Colonic mucosa (tissue), 4 donors: ENCODE measurements at places on chromosomes 13 and 19.

GRCh38 chr19:54432144-54432738 lies 16.8 kb upstream of the LENG8 start:
- no peak for DNase-seq

GRCh38 chr13:89490661-89491060 lies 1819.5 kb downstream of the SLITRK5 start:
- no peak for DNase-seq

- DNase-seq, result no peak
These were observed 8.5 kb downstream of the CSNK1G2 start for GRCh38 chr19:1949304-1950101.

DNA sequence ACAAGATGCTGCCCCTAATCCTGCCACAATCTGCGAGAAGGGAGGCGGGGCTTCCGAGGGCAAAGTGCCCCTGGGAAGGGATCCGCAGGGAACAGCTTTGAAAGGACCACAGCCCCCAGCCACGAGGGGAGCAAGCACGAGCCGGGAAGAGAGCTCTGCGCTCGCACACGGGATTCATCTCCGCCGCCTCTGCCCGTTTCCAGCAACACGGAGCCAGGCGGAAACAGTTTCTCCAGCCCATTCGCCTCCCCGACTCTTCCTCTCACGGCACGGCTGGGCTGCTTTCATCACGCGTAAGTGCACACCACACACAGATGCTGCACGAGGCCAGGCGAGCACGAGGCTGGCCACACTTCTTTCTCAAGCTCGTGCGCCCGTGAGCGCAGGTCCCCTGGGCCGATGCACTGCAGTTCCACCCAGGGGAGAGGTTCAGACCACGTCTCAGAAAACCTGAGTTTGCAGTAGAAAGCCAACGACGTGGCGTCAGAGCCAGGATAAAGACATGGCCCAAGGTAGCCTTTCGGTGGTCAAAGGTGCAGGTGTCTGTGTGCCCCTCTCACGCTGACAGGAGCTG lies 33.6 kb downstream of the NAXD start:
- DNase-seq, result peak; percentile 16

- no peak for DNase-seq
These were observed 4.5 kb downstream of the SF3A2 start for GRCh38 chr19:2240881-2241760.

- no peak for DNase-seq
These were observed 7.1 kb downstream of the TLE5 start for GRCh38 chr19:3054972-3055740.

DNA sequence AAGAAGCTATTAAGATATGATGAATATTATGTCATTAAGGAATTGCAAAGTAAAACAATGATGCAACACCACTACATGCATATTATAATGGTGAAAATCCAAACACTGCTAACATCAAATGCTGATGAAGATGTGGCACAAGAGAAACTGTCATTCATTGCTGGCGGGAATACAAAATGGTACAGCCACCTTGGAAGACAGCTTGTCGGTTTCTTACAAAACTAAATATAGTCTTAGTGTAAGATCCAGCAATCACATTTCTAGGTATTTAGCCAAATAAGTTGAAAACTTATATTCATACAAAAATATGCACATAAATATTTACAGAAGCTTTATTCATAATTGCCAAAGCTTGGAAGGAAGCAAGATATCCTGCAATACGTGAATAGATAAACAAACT lies 114.9 kb upstream of the EDNRB start:
- DNase-seq, result no peak

- no peak for DNase-seq
These were observed 1240.5 kb downstream of the UQCRFS1 start for GRCh38 chr19:27972291-27973040.

GRCh38 chr13:48829536-48829935 lies 146.2 kb upstream of the FNDC3A start:
- no peak for DNase-seq

- DNase-seq, result no peak
These were observed 61.9 kb upstream of the ATP12A start for GRCh38 chr13:24618011-24618955.

DNA sequence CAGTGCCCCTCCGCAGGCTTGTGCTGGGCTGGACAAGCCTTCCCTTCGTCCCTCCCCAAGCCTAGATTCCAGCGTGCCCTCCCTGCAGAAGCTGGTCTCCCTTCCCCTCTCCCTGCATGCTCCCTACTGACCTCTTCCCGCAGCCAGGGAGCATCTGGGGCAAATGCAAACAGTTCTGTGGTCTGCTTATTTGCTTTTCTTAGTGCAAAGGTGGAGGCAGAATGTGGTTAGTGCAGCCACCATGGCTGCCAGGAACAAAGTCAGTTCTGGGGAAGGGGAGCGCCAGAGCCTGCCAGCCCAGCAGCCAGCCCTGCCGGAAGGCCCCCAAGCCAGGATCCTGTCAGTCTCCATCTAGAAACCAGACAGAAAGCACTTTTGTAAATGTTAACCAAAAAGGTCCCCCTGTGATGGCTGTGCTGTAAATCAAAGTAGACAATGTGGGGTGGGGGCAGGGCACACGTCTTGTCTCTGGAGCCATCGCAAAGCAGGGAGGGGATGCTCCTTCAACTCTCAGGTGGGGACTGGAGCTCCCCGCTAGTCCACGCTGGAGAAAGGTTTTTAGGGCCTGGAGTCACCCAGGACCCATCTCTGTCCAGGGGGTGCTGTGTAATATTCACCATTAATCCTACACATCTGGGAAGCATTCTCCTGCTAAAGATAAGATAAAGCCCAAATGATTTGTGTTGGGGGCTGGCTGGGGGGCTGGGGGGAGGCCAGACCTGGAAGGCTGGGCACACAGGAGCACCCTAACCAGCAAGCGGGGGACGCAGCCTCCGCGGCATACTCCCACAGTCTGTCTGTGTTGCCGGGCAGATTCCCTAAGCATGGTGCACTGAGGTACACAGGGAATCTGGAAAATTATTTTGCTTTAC lies 30.9 kb downstream of the SERP2 start:
- peak; percentile 65 for DNase-seq

DNA sequence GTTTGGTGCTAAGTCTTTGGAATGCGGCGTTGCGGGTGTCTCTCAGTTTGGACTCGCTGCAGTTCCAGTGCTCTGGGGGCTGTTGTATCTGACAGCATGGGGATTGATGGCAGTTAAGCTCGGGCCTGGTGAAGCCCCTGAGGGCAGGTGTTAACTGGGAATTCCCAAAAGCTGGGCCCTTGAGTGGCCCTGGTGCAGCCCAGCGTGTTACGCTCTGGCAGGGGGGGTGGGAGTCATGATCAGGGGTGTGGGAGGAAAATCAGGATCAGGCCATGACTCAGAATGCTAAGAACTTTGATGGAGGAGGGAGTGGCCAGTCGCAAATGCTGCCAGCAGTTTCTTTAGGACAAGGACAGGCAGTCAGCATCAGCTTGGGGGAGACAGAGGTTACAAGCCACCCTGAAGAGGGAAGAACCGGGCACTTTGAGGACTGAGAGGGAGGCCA lies 19.6 kb downstream of the AP2A1 start:
- no peak for DNase-seq

GRCh38 chr13:43991773-43992201 lies 112.1 kb downstream of the LACC1 start:
- DNase-seq, result no peak

DNA sequence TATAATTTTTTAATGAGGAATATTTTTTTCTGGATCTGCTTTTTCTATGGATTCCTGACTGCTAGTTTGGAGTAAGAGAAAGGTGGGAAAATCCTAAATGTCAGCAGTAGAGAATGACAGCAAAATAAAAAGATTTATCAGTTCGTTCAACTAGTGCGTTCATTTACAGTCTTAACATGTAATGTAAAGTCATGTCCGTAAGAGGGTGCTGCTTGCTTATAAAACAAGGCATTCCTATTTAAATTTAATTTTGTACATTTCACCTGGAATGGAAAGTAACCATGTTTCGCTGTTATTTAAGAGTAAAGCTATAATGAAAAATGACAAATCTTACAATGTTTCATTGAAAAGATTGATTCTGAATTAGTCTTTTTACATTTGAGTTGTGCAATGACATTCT lies 76.6 kb downstream of the ZMYM2 start:
- DNase-seq, result no peak

- DNase-seq, result no peak
These were observed 16.8 kb downstream of the MEIS3 start for GRCh38 chr19:47402504-47402903.

- DNase-seq, result no peak
These were observed 156.5 kb upstream of the SLC10A2 start for GRCh38 chr13:103222683-103223082.

DNA sequence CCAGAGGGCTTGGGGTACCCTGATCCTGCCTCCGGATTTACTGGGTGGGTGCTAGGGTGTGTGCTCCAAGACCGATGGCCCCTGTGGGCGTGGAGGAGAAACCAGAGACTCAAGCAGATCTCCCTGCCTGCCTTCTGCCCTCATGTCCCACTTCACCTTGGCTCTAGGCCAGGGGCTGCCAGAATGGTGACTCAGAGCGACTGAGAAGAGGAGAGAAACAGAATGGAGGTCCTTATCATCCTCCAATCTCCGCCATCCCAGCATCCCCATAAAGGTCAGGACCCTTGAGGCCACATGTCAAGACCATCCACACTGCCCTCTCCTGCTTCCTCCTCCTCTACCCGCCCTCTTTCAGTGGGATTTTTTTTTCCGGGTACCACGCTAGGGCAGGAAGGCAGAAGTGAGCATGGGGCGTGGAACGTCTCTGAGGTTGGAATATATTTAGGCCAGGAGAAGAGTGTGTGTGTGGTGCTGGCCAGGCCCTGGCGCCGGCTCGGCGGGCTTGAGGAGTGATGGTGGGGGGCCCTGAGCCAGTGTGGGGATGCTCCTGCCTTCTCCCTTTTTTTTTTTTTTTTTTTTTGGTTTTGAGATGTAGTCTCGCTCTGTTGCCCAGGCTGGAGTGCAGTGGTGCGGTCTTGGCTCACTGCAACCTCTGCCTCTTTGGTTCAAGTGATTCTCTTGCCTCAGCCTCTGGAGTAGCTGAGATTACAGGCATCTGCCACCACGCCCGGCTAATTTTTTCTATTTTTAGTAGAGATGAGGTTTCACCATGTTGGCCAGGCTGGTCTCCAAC lies 22.3 kb downstream of the IER2 start:
- peak; percentile 92 for DNase-seq

DNA sequence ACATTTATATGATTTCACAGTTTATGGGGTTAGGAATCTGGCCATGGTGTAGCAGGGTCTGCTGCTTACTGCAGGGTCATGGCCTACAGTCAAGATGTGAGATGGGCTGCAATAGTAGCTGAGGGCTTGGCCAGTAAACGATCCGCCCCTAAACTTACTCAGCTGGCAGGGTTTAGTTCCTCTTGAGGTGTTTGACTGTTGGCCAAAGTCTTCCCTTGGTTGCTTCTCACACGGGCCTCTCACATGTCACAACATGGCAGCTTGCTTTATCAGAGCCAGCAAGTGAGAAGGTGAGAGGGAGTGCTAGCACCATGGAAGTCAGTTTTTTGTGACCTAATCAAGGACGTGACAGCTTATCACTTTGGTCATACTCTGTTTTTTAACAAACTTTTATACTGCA lies 77.1 kb downstream of the DNAJC3 start:
- no peak for DNase-seq

- DNase-seq, result no peak
These were observed 297.0 kb downstream of the FGF9 start for GRCh38 chr13:21967871-21968270.

DNA sequence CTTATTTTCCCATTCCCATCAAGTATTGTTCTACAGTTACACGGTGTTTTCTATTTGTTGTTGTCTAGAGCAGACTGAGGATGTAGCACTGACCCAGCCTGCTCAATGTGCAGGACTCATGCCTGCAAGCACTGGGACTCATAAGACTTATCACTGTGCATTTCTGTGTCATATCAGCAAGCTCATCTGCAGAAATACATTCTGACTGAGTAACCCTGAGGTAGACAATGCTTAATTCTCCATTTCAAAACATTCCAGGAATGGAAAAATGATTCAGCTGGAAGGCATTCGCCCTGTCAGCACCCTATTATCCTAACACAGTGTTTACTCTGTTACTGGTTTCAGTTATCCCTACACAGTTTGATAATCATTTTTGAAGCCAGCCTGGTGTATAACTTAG lies 2506.4 kb downstream of the PCDH9 start:
- DNase-seq, result no peak

- DNase-seq, result no peak
These were observed 105.0 kb downstream of the SPRY2 start for GRCh38 chr13:80235967-80236302.

- no peak for DNase-seq
These were observed 37.6 kb downstream of the ARHGEF18 start for GRCh38 chr19:7386308-7386707.

- no peak for DNase-seq
These were observed 9.6 kb downstream of the RPS16 start for GRCh38 chr19:39426170-39426569.

DNA sequence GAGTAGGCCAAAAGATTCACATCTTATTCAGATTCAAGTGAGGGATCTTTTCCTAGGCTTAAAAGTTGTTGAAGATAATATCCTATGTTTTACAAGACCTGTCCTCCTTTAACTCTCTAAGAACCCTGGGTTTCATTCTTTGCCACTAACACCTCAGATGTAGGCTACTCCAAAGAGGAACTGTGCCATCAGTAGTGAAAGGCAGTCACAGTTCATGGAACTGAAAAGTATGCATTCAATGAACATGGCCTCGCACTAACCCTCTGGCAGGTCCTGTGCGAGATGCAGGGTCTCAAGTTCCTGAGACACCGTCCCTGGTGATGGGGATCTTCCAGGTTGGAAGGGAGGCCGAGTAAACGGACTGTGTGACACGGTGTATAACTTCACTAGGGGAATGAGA lies 4.3 kb downstream of the LGALS14 start:
- DNase-seq, result no peak

DNA sequence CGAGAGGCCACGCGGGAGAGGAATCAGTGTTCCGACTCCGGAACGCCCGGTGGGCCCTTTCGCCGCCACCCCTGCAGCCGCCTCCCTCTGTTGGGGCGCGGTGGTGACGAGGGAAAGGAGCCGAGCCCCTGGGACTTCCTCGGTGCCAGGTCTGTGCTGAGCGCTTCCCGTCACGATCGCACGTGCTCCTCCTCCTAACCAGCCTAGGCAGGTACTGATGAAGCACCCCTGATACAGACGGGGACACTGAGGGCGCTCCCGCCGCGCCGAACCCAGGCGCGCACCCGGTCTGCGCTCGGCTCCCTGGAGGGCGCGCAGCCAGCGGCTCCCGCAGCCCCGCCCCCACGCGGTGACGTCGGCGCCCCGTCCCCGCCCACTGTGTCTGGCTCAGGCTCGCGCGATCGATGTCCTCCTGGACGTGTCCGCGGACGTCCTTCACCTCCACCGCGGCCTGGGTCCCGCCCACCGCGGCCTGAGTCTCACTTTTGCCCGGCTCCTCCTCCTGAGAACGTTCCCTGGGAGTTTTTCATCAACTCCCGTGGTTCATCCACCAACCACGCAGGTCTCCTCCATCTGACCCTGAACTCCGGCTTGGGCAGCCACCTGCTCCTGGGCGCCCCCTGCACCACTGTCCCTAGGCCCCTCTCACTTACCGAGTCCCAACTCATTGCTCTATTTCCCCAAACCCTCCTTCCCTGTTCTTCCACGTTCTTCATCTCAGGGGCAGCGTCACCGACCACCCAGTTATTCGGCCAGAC lies 2.6 kb upstream of the KLK15 start:
- DNase-seq, result peak; percentile 88
